ENCODE measurements at places on chromosomes 5 and 9.

GRCh38 chr9:77005216-77005615 lies 14.2 kb upstream of the FOXB2 start:
- ATAC-seq, result no peak

- ATAC-seq, result no peak
Measured at GRCh38 chr5:53063176-53063575, 46.4 kb downstream of the MOCS2 start.

GRCh38 chr9:137194909-137195308 lies 5.6 kb downstream of the TPRN start:
- no peak for ATAC-seq

- ATAC-seq, result no peak
Measured at GRCh38 chr5:167352801-167353200, 938.6 kb upstream of the WWC1 start.

Data from SK-N-SH treated with all-trans-retinoic acid at 6 μM for 48 hours (cell line).